AG08395 (cell line): ENCODE measurements at places on chromosomes 2 and 18.

DNA sequence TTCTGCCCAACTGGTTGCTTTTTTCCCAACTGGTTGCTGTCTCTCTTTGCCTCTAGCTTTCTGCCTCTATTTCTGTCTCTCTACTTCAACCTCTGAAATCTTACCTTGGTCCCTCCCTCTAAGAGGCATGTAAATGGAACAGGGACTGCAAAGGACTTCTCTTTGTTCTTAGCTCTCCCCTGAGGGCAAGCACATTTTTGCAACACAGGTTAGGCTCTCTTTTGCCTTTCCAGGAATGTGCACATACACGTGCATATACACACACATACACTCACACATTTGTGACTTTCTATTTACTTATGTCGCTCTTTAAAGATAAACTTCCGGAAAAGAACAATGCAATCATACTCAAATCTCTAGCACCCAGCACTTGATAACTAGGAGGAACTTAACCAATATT, 262.6 kb upstream of the DDX18 start:
- DNase-seq, result no peak

- peak; percentile 40 for DNase-seq
These were observed 4.4 kb downstream of the LPIN2 start for GRCh38 chr18:3008541-3008940.

DNA sequence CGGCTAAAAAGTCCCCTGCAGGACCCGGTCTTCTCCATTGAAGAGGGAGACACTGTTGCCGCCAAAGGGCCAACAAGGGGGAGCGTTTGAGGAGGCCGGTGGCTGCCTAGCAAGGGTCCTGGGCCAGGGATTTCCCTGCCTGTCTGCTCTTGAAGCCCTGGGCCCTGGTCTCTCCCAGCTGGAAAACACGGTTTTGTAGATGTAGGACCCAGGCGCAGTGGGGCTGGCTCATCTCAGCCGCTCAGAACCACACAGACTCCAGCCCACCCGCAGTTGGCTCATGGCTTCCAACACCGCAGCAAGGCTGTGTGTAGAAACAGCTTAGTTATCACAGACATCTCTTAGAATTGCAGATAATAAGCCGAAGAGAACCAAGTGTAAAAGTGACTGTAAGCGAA, 57.1 kb upstream of the TWIST2 start:
- DNase-seq, result peak; percentile 31

DNA sequence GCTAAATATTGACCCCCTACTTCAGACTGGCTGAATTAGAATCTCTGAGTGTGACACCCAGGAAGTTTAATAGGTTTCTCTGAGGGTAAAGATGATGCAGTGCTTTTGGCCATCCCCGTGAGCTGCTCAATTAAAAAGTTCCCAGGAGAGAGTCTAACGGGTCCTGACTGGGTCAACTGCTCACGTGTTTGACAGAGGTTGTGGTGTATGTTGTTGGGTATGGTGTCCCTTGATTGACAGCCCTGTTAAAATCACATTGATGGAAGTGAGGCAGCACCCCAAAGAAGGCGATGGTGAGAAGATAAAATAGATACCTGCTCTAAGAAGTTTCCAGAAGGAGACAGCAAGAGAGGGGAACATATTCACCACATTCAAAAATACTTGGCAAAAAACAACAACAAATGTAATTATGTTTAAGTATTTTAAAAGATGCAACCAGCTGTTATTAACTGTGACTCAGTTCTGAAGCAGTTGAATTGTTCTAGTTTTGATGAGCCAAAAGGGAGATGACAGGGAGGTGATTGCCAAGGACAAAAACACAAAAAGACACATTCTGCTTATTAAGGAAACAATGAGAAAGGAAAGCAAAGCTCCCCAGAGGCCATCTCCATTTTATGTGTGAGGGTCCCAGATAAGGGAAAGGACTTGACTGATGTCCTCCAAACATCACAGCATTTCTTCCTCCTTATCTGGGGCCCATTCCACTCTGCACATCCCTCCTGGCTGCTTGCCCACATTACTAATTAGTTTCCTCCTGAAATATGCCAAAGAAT, 11.5 kb upstream of the GMCL1 start:
- DNase-seq, result no peak

DNA sequence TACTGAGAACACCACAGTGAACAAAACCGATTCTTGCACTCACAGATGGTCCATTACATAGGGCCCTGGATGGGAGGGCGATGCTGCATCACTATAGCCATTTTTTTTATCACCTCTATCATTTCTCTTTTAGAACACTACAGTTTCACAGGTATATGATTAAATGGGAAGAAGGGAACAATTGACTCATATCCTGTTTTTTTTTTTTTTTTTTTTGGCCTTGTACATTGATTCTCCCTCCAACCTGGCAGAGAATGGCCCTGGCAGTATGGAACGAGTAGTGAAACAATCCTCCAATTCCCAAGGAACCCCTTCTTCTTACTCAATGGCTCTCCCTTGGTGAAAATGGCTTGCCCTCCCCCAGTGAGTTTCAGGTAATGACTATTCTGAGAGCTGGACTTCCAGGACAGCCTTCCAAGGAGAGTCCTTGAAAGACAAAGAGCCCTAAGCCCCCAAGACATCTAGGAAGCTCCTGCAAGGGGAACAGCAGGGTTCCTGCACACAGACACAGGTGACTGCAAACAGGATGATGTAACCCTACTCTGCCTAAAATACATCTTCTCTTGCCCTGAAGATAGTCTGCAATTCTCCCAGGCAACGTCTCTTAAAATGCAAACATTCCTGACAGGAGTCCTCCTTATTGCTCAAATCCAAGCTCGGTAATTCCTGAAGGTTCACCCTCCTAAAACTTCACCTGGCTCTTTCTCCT, 405.4 kb downstream of the SETBP1 start:
- DNase-seq, result no peak

GRCh38 chr2:23280401-23280800, 104.6 kb upstream of the KLHL29 start:
- no peak for DNase-seq

GRCh38 chr2:23614701-23615100, 229.7 kb downstream of the KLHL29 start:
- no peak for DNase-seq

- DNase-seq, result no peak
These were observed 223.8 kb downstream of the ATAD2B start for GRCh38 chr2:23703037-23703582.

- DNase-seq, result no peak
These were observed 246.0 kb downstream of the LRRTM1 start for GRCh38 chr2:80058562-80058961.

- DNase-seq, result no peak
These were observed 178.8 kb upstream of the RAB6C start for GRCh38 chr2:129800686-129801085.

DNA sequence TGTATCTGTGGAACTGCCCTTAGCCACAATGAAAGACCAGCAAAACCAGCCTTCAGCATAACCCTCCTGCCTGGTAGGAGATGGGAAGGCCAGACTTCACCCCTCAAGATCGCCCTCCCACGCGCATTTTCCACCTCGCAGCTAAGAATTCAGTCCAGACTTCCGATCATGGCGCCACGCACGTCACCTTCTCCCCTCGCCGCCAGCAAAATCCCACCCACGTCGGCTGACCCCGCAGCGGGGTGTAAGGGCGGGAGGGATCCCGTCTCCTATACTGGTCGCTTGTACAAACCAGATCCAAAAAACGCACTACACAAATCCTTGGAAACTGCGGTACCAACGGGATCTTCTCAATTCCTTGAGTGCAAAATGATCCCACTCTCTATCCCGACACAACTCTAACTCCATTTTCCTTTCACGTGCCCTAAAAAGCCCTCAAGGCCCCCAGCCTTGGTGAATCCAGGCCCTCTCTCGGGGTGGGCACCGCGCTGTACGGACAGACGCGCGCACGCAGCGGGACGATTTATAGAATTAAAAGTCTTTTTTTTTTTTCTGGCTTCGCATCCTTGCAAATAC, 1.0 kb upstream of the BMPR2 start:
- peak; percentile 42 for DNase-seq

DNA sequence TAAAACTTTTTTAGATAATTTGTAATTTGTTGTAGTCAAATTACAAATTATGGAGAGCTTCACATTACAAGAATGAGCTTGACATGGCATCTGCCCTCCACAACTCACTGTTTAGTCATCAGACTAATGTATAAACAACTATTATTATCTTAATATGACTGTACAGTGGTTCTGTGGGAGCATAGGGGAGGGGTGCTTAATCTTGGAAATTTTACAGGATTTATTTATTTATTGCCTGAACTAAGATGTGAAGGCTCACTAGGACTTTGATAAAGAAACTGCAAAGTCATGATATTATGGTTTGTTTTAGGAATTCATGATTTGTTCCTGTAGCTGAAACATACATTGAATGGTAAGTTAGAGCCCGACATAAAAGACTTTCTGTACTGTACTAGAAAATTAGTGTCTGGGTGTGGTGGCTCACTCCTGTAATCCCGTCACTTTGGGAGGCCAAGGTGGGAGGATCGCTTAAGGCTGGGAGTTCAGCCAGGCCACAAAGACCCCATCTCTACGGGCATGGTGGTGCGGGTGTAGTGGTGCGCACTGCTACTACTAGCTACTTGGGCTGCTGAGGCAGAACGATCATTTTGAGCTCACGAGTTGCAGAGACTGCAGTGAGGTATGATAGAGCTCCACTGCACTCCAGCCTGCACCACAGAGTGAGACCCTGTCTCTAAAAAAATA, 2.1 kb downstream of the MARCHF7 start:
- peak; percentile 36 for DNase-seq

- no peak for DNase-seq
These were observed 10.3 kb upstream of the ZBTB7C start for GRCh38 chr18:48419277-48420022.
